ENCODE measurements at places on chromosomes 7 and 10.
A peak's percentile ranks its signal among the peaks of the same experiment; 100 is the strongest.

DNA sequence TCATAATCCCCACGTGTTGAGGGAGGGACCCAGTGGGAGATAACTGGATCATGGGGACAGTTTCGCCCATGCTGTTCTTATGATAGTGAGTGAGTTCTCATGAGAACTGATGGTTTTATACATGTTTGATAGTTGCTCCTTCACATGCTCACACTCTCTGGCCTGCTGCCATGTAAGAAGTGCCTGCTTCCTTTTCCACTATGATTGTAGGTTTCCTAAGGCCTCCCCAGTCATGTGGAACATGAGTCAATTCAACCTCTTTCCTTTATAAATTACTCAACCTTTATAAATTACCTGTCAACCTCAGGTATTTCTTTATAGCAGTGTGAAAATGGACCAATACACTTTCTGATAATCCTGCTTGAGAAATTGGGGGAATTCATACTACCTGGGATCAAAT, 80.2 kb downstream of the ZNF37A start:
- DNase-seq: no peak

- peak; percentile 68 for DNase-seq
Observed at GRCh38 chr7:44636926-44637325, 30.5 kb downstream of the OGDH start.

- DNase-seq: no peak
Observed at GRCh38 chr7:129713544-129713943, 102.0 kb downstream of the NRF1 start.

DNA sequence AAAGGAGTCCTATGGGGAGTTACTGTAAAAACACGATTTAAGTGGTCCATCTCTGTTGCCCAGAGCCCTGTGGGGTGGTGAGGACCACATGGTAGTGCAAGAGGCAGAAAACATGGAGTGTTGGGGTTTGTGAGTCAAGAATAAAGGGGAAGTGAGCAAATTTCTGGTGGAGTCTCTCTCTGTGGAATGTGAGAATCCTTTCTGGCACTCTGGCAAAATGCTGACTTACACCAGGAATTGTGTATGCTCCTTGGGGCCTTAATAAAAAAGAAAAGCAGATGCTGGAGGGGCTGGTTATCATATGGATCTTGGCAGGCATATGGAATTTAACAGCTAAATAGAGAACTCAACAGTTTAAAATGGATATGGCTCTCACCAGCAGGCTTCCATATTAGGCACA, 486.0 kb downstream of the TNS3 start:
- DNase-seq: no peak

- DNase-seq: no peak
Observed at GRCh38 chr10:2882628-2883027, 184.7 kb upstream of the PFKP start.

GRCh38 chr10:972763-973162, 15.5 kb upstream of the GTPBP4 start:
- no peak for DNase-seq

GRCh38 chr10:4807761-4808507, 18.1 kb upstream of the AKR1E2 start:
- DNase-seq: no peak

- DNase-seq: no peak
Observed at GRCh38 chr7:140773104-140773503, 76.6 kb downstream of the NDUFB2 start.

DNA sequence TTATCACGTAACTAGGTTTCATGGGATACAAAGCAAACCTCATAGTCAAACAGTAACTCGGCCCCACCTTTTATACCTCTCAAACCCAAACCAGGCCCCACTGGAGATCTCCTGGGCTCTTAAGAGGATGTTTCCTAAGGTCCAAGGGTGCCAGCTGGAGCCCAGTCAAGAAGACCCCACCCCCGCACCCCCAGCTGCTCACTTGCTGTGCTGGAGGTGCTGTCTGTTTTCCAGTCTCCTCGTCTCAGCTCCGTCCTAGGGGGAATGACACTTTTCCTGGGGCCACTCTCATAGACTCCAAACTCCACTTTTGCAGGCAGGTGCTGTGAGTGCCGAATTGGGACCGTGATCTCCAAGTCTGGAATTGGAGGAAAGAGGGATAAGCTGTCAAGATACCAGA, 22.7 kb upstream of the TM9SF3 start:
- no peak for DNase-seq
